Esophagus muscularis mucosa (tissue), 4 donors: ENCODE measurements at places on chromosomes 1 and 21. TPM values are rescaled to one million over a fixed set of nuclear protein-coding genes. Genes with fewer than 3 reads are reported as not detected.

FBXO42 gene
- 46.1 TPM for total RNA-seq

LRRC38 gene
- 0.17 TPM for total RNA-seq

CYP2J2 gene
- 0.26 TPM for total RNA-seq

ITGB2 gene
- total RNA-seq: 33.2 TPM

DNA sequence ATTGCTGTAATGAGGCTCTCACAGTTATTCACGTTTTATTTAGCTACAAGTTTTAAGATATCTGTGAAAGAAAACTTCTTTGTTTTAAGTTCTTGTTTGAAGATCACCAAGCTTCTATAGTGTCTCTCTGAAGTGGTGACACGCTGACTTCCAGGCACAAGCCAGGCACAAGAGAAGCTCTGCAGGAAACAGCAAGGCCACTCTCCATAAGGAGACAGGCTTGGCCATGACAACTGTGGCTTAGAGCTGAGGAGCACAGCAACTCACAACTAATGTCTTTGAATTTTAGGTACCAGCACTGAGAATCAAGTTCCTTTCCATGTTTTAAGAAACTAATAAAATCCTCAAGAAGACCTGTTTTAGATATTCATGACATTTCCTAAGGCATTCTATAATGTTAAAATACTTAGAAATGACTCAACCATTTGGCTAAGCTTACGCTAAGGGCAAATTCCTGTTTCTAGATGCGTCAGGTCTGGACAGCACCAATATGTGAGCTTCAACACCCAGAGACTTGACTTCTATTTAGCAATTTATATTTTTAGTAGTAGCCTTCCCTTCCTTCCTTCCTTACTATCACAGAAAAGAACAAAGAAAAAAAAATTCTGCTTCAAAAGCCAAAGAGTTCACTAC, 40.2 kb downstream of the APP start:
- no peak for DNase-seq

DNA sequence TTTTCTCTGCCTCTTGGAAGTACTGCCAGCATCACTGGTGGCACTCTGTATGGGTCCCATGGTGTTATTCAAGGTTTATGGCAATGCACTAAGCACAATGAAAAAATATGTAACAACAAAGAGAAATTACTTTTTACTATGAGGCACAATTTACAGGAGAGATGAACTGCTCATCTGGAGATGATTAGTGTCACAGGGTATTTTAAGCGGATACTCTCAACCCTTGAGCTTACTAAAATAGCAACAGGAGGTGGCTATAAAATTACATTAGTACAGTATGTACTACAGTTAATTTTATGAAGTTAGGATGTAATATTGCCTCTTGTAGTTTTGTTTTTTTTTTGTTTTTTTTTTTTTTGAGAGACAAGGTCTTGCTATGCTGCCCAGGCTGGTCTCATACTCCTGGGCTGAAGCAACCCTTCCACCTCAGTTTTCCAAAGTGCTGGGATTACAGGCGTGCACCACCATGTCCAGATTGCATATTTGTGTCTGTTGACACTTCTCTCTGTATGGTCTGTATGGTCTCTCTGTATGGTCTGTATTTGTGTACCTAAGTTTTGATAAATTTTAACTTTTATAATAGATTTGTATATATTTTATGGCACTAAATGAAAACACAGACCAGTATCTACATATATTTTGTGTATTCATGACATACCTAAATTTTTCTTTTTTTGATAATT, 175.6 kb upstream of the HP1BP3 start:
- no peak for DNase-seq

GRCh38 chr1:197622371-197622770, 152.9 kb downstream of the DENND1B start:
- no peak for DNase-seq

GRCh38 chr1:24688621-24689195, 45.6 kb downstream of the SRRM1 start:
- no peak for DNase-seq

GRCh38 chr1:230834292-230834691, 34.0 kb downstream of the C1orf198 start:
- DNase-seq: peak; percentile 70

DNA sequence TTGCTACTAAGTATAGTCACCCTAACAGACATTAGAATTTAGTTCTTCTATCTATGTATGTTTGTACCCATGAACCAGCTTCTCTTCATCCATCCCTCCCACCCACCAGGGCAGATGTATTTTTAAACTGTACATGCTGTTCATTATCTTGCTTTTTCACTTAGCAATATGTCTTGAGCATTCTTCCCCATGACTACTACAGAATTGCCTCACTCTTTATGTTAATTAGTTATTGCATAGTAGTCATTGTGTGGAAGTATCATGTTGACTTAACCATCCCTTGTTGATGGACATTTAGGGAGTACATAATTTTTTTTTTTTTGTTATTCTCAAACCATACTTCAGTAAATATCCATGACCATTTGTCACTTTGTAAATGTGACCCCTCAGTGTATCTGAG, 9.9 kb downstream of the HUNK start:
- DNase-seq: no peak

DNA sequence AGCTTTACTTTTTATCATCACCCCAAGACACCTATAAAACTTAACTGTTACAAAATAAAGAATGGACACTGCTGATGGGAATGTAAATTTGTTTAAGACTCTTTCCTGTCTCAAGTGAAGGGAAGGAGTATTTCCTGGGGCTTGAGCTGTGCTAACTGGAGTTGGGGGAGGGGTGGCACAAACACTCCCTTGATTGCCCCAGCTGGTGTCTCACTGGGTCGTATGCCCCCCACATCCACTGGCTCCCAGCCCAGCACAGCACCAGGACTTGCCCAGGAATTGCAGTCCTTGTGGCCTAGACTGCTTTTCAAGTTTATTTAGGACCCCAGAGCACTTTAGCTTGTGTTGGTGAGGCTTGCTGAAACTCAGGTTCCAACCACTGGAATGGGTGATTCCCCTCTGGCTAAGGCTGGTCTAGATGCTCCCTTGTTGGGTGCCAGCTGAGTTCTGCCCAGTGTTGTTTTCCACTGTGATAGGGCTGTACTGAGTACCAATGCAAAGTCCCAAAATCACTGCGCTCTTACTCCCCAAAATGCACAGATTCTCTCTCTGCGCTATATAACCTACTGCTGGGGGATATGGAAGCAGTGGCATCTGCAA, 49.1 kb upstream of the DR1 start:
- no peak for DNase-seq

GRCh38 chr1:212021563-212021962, 13.8 kb downstream of the INTS7 start:
- DNase-seq: no peak

DNA sequence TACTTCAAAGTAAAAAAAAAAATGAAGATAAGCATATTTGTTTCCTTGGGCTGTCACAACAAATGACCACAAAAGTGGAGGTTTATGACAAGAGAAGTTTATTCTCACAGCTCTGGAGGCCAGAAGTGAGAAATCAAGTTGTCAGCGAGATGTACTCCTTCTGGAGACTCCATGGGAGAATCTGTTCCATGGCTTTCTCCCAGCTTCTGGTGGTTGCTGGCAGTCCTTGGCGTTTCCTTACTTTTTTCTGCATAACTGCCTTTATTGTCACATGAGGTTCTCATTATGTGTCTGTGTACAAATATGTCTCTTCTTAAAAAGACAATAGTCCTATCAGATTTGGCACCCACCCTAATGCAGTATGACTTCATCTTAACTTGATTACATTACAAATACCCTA, 398.3 kb downstream of the KCNT2 start:
- DNase-seq: no peak
